ENCODE measurements at places on chromosomes 1 and 21.

- no peak for DNase-seq
Measured at GRCh38 chr1:53455364-53455991, 3.7 kb upstream of the DMRTB1 start.

GRCh38 chr1:68378296-68379084 lies 71.3 kb downstream of the RPE65 start:
- DNase-seq = no peak

DNA sequence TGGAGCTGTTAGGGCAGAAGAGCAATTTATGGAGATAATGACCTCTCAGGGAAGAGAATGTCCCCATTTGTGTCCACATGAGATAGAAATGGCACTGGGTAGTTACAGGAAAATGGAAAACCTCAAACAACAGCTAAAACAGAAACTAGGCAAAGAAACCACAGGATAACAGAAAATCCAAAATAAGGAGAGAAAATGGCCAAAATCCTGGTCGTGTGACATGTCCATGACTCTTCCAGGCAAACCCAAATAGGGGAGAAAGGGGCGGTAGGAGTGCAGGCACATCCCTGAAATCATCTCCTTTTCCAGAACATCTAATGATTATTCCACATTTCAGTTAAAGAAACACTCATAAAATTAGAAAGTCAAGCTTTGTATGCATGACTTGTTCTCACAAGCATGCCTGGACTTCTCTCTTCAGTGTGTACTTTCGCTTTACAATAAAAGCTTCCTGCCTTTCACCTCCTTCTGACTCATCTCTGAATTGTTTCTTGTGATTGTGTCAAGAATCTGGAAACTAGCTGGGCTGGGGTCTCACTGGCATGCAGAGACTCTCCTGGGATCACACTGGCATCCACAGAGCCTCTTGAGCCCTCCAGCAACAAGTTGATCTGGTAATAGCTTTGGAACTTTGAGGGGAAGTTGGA lies 171.4 kb upstream of the ZP4 start:
- DNase-seq = no peak

- DNase-seq = no peak
Measured at GRCh38 chr1:232136136-232136535, 493.8 kb downstream of the SIPA1L2 start.

DNA sequence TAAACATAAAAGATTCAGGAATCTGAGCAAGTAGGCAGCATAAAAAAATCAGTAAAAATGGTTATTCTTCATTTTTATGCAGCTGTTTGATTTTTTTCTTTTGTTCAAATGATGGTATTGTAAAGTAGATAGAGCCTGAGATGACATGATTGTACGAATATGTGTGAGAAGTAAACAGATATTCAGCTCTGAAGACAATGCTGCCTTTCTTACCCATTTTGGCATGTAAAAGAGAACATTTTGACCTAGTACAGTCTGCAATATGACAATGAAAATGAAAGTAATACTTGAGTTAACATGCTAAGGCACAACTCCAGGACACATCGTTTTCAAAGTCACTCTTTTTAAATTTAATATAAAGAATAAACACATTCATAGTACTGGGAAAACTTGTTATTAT lies 95.7 kb upstream of the NCAM2 start:
- no peak for DNase-seq

DNA sequence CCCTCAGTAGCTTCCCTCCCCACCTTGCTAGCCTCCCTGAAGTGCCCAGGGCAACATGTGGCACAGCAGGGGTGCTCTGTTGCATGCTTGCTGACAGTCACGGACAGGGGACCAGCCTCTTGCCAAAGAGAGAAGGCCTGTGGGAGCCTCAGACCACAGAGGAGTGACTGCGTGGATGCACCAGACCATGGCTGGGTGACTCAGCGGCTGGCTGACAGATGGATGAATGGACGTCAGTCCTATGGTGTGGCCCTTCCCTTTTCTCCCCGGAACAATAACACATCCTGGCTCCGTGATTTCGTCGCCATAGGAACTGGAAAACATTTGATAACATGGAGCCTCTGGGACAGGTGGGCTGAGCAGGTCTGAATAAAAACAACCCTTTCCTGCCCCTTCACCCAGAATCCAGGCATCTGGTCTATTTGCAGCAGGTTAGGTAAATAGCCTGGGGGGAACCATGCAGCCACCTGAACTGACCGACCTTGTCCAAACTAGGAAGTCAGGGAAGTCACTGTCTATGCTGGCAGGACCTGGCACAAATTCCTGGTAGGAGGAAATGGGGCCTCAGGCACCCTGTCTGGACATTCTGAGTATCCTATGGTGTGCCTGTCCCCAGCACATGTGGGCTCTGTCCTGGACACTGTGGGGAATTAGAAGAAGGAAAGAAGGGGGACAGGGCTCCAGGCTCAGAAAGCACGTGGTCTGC lies 53.3 kb downstream of the NENF start:
- DNase-seq = peak; percentile 94
